T-helper 2 cell (primary cell): ENCODE measurements at places on chromosomes 16 and 17.

DNA sequence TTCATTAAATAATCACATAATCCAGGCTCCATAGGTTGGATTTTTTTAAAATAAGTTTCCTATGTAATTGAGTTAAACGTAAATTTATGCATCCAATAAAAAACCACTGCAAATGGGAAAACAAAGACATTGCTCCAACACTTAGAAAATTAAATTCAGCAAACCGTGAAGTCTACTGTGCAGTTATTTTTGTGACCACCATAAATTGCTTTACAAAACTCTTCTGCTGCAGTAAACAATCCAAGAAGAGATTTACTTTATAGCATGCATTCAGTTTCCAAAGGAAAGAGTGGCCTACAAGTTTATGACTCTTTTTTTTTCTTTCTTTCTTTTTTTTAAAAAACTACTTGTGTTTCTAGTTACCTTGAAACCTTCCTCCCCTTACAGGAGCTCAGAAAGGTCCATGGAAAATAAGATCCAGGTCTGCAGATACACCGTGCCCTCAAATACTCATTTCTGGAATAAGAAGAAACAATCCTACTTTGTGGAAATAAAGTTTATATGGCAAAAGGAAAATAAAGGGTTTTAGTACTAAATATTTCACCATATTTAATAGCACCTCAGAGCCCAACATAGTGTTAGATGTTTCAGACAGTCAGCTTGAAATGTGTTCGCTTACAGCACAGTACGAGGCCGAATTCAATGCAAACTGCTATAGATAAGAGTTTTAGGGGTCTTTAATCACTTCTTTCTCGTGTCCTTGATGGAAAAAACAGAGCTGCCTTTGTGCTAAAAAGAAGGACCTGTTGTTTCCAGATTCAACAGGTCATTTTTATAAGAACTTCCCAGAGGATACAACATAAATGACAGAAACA is 3.2 kb downstream of the HS3ST3A1 start:
- no peak for DNase-seq

- DNase-seq, result no peak
Observed at GRCh38 chr17:7854851-7855659, at the start of gene TMEM88. TMEM88 (plus strand) TSS chr17:7855066; CDS start chr17:7855075, 9 bp downstream.

DNA sequence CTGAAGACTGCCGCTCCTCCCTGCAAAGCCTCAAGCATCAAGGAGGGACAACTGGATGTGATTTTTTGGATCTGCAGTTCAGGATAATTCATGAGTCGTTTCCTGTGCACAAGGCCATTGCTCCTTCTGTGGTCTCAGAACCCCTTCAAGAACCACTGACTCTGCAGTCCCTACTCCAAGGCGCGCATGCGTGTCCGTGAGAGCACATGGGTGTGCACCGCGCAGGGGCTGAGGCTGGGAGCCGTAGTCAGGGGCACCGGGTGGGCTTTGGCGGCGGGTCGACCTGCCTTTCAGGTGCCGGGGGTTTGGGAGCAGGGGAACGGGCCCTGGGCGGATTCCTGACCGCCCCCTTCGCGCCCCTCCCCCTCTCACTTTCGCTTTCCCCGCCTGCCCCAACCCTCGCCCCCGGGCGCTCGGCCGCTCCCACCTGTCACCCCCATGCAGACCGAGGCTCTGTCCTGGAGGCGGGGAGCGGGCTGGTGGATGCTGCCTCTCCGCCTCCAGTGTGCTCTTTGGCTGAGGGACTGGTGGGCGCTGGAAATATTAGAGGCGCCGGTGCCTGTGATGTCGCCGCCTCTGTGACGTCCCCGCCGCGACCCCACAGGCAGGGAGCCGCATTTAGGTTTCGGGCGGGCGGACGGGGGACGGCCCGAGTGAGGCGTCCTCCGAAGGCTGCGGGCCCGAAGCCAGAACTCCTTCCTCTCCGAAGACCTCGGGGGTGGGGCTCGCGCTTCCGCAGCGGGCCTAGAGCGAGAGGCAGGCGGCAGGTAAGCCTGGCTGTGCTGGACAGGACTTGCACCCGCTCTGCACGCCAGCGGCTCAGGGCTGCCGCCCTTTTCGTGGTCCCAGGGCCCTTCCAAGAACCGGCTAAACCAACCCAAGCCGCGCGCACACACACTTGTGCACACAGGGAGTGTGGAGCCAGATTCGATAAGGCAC is at the start of gene SPATA32:
Gene SPATA32 (minus strand): TSS at position 518 of the 939 bp plus-strand sequence. CDS start 78 bp downstream, at position 440.
- peak; percentile 63 for DNase-seq

DNA sequence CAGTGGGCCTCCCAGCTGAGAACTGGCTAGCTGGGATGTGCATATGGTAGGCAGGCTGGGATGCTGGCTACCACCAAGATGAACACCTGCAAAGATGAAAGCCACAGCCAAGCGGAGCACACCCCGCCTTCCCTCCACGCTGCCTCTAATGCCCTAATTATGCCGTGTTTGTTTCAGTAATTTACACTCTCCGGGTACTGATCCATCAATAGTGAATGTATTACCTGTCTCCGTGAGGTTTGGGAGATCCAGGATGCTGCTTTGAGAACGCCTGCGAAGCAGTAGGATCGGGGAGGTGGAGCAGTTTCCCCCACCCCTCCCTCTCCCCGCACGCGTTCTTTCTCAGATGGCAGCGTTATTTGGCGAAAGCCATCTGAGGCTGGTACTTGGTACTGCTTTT is 28.9 kb upstream of the GSE1 start:
- DNase-seq, result no peak

DNA sequence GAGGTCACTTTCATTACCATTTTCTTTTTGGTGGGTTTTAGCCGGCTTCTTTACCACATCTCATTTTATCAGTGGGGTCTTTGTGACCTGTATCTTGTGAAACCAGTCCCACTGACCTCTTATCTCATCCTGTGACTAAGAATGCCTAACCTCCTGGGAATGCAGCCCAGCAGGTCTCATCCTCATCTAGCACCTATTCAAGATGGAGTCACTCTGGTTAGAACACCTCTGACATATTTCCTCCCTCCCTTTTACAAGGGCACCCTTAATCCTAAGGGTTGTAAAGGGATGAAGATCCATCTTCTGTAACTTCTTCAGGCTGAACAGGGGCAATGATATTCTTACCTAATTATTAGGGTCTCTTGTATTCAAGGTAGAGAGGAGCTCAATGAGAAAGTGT is 107.9 kb upstream of the HAS3 start:
- no peak for DNase-seq

GRCh38 chr16:22109258-22109898 is 17.0 kb downstream of the VWA3A start:
- no peak for DNase-seq

DNA sequence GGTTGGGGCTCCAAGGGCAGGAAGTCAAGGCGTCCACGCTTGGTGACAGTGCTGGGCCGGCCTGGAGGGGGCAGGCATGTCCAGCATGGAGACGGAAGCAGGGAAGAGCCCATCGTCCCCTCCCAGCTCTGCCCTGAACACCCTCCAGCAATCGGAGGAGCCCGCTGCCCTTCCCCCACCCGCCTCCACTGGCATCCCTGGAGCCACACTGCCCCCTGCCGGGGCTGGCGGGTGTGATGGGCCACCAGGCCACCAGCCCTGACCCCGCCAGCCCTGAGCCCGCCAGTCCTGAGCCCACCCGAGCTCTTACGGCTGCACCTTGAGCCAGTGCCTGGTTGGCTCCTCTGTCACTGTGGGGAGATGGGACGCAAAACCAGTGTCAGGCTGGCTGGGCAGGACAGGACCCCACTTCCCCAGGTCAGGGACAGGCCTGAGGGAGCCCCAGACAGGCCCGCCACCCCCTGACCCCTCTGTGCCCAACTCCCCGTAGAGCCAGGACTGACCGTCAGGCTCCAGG is 4.1 kb upstream of the CDH15 start:
- DNase-seq, result peak; percentile 62

DNA sequence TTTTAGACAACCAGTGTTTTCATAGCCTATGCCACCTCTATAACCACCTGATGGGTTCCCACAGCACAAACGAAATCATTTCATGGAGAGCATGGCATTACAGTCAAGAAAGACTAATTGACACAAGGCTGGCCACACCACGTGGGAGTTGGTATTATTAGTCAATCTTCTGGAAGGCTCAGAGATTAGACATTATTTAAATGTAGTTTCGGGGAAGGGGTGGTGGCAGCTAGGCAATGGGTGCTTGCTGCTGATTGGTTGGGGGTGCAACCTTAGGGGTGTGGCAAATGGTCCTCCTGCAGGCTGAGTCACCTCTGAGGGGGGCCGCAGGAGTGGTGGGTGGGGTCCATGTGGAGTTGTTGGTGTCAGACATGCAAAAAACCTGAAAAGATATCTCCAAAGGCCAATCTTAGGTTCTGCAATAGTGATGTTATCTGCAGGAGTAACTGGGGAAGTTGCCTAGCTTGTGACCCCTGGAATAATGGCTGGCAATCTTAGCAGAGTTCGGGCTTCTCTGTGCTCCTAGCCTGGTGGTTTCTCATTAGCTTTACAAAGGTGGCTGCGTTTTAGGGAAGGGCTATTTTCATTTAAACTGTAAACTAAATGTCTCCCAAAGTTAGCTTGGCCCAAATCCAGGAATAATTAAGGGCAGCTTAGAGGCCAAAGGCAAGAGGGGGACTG is 4.6 kb downstream of the TEN1 start:
- DNase-seq, result no peak
